Inflammatory macrophage treated with lipopolysaccharide for 1 hour (primary cell): ENCODE measurements at places on chromosomes 7 and 10.
A peak's percentile ranks its signal among the peaks of the same experiment; 100 is the strongest.

DNA sequence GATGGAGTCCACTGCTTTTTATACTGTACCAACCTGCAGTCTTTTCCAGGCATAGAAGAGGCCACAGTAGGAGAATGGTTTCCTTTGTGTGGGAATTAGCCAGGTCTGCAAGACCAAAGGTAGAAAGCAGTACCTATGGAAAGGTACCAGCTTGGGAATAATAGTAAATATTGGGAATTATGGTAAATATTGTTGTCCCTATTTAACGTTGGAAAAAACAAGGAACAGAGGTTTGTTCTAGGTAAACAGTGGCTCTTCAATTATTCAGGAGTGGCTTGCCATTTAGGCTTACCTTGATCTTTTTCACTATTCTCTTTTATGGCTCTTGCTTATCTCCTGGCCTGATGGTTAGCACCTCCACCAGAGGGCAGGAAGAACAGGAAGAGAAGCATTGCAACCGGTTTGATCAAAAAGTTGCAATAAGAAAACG is 43.9 kb upstream of the GSAP start:
- DNase-seq: no peak

GRCh38 chr7:1122832-1123501 is 35.1 kb downstream of the GPER1 start:
- no peak for DNase-seq

DNA sequence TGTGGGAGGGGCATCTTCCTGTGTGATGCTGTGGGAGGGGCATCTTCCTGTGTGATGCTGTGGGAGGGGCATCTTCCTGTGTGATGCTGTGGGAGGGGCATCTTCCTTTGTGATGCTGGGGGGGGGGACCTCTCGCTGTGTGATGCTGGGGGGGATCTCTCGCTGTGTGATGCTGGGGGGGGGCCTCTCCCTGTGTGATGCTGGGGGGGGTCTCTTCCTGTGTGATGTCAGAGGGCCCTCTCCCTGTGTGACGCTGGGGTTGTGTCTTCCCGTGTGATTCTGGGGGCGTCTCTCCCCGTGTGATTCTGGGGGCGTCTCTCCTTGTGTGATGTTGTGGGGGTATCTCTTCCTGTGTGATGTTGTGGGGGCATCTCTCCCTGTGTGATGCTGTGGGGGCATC is 27.9 kb upstream of the DPYSL4 start:
- DNase-seq: no peak

- no peak for DNase-seq
Measured at GRCh38 chr10:80277016-80277415, 12.4 kb downstream of the MAT1A start.

DNA sequence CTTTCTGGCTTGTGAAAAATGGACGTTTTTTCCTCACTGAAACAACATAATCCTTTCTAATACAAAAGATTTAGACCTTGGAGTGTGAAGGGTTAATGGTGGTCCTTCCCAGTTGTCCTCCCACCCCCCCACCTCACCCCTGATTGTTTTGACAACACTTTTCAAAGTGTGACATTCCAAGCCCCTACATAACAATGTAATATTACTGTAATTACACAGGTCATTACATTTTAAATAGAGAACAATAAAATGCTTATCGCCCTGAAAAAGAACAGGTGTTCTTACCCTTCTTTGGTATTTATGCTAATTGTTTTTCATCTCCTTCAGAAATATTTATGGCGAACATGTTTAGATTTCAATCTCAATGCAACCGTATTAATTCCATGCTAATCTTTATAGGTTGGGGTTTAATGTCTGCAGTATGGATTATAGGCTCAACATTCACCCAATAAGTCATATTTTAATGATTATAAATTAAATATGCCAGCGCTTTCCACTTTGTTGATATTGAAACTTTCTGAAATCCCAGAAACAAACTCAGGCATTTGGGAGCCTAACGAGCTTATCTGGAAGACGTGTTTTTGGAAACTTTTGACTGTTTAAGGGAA is 5.0 kb downstream of the TCF7L2 start:
- DNase-seq: no peak

- DNase-seq: no peak
Measured at GRCh38 chr7:131737746-131738465, 181.5 kb upstream of the PODXL start.

- no peak for DNase-seq
Measured at GRCh38 chr10:31758495-31758894, 170.1 kb downstream of the ARHGAP12 start.

DNA sequence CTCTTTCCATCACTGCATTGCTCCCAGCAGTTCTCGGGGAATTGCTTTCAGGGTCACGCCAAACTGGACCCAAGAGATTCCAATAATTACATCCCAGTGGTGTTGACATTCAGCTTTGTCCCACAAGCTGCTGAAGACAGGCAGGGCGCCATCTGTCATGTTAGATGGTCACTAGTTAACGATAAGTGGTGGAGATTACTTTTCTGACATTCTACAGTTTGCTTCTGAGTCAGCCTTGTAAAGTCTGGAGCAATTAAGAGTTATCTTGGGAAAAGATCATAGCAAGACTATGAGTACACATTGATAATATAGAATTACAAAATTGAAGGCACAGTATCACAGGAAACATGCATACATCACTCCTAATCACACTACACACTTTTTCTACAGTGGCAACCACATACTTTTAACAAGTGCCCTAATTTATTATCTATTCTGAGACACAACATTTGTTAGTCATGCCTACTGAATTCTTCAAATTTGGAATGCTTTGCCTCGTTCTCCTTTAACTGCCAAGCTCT is 41.9 kb downstream of the SEMA3C start:
- no peak for DNase-seq

DNA sequence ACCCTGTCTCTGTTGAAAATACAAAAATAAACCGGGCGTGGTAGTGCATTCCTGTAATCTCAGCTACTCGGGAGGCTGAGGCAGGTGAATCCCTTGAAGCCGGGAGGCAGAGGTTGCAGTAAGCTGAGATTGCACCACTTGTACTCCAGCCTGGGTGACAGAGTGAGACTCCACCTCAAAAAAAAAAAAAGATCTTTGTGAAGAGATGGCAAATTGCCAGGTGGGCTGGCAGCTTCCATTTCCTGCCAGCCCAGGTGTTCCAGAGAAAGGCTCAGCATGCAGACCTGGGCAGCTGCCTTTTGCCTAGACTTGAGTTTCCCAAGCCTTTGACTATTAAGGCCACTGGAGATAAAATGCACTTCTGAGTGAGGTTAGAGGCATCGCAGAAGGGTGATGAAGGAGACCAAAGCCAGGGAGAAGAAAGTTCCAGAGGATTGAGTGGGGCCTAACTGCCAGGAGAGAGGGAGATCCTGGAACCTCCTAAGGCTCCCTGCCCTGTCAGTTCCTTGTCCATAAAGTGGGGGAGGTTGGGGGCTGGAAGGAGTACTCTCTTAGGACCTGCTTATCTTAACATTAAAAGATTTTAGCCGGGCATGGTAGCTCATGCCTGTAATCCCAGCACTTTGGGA is 10.0 kb upstream of the DDIT4 start:
- no peak for DNase-seq

- DNase-seq: no peak
Measured at GRCh38 chr7:89887489-89887888, 266.8 kb upstream of the STEAP1 start.

- DNase-seq: peak; percentile 33
Measured at GRCh38 chr7:22001345-22002004, 55.8 kb upstream of the CDCA7L start.

DNA sequence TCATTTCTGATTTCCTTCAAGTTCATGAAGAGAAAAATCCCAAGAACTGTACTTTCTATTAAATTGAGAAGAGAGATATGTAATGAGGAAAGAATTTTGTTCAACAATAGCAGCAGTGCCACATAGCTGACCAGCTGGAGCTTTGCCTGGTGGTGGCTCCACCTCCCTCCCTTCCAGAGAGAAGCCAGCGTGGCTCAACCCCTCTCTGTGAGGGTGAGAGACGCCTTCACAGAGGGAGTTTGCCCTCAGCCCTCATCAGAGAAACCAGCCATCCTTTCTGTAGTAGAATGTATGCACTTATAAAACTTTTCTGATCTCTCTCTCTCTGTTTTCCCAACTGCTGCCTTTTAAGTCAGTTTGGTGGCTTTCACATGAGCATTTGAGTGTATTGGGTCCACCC is 20.5 kb upstream of the COL1A2 start:
- DNase-seq: no peak

GRCh38 chr10:53403688-53404087 is 631.1 kb upstream of the MBL2 start:
- DNase-seq: no peak

GRCh38 chr7:139799586-139799985 is 21.8 kb upstream of the HIPK2 start:
- peak; percentile 69 for DNase-seq

GRCh38 chr7:44534501-44534900 is 6.6 kb downstream of the NPC1L1 start:
- peak; percentile 24 for DNase-seq

DNA sequence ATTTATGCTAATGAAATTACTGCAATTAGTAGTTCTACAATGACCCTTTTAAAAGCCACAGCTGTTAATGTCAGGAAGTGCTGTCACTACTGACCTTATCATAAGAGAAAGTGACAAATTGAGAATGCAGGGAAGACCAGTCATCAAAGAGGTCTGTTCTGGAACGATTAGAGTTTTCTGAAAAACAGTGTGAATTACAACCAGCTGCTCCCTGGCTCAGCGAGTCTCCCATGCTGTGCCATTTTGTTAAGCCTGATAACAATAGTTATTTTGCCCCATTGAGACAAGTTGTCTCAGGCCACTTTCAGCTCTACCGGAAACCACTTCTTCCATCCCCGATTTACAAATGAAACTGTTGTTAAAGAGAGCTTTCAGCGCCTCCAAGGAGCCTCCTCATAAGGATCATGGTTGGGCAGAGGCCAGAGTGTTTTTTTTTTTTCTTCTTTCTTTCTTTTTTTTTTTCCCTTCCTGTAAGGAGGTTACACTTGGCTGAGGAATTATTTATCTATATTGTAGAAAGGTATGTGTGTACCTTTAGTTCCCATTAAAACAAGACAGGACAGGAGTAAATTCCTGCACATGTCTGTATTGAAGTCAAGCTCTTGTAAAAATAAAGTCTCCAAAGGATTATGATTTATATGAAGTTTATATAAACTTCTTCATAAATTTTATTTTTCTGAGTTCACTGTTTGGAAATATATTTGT is 173.6 kb downstream of the CDCA7L start:
- DNase-seq: no peak

- DNase-seq: no peak
Measured at GRCh38 chr10:115903207-115903606, 369.8 kb downstream of the GFRA1 start.

GRCh38 chr7:95004618-95005247 is 97.3 kb downstream of the PPP1R9A start:
- DNase-seq: no peak

DNA sequence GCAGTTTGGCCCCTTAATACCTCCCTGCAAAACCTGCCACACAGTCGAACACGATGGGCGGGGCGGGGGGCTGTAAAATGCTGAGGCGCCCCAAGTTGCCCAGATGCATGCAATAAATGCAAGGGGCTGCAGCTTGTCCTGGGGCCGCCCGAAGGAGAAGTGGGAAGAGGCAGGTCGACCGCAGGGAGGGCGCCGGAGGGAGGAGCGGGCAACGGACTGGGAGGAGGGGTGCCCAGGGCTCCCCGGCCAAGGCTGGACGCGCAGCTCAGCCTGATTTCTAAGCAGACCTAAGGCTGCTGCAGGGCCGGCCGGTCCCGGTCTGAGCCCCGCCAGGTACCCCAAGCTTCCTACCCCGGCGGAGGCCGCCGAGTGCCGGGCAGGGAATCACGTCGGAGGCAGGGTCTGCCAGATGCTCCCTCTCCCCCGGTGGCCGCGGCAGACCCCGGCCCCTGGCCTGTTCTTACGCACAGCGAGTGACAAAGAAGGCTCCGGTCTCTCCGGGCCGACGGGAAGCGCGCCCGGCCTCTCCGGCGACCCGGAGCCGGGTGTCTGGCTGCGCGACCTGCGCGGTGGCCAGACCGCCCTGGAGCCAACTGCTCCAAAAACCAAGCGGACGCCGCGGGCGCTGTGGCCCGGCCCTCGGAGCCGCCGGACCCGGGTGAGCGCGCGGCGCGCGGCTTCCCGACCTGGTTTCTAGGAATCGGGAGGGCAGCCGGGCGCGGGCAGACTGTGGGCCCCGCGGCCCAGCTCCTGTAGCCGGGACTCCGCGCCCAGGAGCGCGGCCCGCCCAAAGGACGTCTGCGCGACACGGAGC is 744 bp upstream of the EBF3 start:
- no peak for DNase-seq

DNA sequence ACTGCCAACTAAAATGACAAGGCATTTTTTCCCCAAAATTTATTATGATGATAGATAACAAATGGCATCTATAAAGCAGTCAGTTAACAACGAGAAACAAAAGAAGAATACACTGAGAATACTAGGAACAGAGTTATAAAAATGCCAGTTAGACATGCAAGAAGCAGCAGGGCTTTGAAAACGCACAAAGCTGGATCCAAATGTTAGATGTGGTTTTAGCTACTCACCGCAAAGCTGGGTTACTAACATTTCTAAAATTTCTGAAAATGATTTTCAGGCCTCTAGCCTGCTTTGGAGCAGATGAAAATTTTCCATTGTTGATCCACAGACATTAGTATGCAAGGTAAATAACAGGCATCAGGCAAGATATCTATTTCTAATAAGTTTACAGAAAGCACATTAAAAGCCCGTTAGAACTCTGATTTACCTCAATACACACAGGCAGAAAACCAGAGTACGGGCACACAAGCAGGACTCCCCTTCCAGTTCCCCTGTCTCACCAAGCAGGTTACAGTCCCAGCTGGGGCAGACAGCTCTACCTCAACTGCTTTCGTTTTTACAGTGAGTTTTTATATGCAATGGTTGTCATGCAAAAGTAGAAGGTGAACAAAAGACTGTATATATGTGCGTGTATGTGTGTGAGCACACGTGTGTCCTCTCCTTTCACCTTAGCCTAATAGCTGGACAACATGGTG is 37.9 kb downstream of the GLI3 start:
- no peak for DNase-seq

- peak; percentile 89 for DNase-seq
Measured at GRCh38 chr10:84537447-84537931, 209.1 kb downstream of the CCSER2 start.
